ENCODE measurements at places on chromosomes 3 and 15.
A peak's percentile ranks its signal among the peaks of the same experiment; 100 is the strongest.

GRCh38 chr3:46700772-46701171 lies 420 bp upstream of the TMIE start:
- no peak for DNase-seq

GRCh38 chr15:57323299-57323805 lies 53.0 kb upstream of the CGNL1 start:
- DNase-seq, result no peak

DNA sequence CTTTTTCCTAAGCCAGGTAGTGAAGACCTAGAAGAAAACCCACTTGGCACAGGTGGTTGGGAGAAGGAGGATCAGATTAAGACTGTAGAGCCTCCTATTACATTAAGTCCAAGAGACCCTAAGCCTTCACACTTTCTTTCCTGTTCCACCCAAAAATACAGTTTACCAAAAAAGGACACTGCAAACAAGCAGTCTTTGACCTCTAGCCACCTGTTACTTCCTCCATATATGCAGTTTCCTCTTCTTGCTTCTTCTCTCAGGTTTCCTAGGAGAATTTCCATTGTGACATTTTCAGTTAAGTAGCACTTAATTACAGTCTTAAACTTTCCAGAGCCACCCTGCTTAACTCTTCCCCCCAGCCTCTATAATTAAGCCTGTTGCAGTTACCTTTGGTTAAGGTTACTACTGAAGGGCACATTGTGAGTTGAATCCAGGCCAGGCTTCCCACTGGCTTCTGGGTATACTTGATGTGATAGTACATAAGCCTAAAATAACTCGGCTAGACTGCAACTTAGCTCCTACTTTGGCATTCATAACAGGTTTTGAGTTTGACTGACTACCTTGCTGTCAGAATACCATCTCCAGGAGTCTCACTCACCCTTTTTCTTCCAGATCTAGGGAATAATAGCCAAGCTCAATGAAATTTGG lies 114.2 kb upstream of the UMPS start:
- no peak for DNase-seq

GRCh38 chr3:59788133-59788532 lies 738.3 kb upstream of the CFAP20DC start:
- no peak for DNase-seq

- no peak for DNase-seq
These were observed 60.3 kb downstream of the B3GNT5 start for GRCh38 chr3:183313351-183313750.

GRCh38 chr15:65217526-65218482 lies 6.5 kb upstream of the CILP start:
- no peak for DNase-seq

DNA sequence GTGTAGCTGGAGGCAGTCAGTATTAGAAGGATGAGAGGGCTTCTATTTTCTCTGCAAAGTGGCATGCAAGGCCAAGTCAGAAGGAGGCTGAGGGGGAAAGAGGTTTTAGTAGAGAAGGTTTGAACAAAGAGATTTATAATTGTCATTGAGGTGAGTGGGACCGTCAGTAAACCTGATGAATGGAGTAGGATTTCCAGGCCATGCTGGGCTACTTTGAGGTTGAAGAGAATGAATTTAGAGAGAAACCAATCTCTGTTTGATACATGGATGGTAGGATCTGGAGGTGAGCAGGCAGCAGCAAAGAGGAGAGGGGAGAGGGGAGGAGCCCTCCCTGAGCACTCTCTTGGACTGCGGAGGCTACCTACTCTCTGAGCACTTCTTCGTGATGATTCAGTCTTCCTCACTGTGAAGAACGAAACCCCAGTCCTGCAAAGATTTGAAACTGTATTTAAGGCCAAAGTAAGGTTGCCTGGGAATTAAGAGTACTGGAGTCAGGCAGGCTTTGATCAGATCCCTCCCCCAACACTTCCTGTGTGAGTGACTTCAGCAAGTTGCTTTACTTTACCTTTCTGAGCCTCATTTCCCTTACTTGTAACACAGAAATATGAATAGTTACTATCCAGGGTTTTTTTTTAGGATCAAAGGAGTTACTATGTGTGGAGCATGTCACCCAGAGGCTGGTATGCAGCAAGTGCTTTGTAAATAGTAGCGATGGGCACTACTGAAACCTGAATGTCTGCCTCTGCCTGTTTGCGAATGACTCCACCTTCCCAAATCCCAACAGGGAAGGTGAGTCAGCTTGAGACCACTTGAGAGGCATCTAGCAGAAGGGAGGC lies 75.8 kb downstream of the RPL39L start:
- DNase-seq, result no peak

DNA sequence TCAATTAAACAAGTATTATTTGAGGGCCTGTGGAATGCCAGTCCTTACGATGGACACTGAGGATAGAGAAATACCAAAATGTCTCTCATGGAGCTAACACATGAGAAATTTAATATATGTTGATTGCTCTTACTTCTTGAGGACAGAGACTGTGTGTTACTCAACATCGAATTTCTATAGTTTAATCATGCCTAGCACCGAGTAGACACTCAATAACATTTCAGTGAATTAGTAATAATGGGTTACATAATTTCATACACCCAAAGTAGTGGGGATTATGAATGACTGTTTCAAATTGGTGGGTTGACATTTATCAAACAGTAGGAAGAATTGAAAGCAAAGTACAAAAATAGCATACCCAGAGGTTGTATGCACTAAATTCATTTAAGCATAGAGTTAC lies 11.2 kb downstream of the FMN1 start:
- no peak for DNase-seq

GRCh38 chr3:32510075-32510724 lies 7.5 kb upstream of the CMTM6 start:
- peak; percentile 18 for DNase-seq

DNA sequence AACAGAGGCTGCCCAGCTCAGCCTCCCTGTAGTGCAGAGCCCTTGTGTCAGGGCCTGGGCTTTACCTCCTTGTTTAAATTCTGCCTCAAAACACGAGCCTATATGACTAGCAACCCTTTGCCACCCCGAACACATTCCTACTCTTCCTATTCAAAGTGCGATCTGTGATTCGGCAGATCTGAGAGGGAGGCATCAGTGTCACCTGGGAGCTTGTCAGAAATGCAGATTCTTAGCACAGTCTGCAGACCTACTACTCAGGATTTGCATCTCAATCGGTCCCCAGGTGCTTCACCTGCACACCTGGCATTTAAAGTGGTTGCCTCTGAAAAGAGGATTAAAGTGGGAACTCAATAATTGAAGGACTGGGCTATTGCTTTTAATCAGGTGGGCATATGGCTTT lies 273.2 kb upstream of the TOPAZ1 start:
- DNase-seq, result no peak

GRCh38 chr3:5197470-5198312 lies 10.2 kb downstream of the EDEM1 start:
- no peak for DNase-seq

GRCh38 chr3:183306798-183307671 lies 54.0 kb downstream of the B3GNT5 start:
- no peak for DNase-seq

DNA sequence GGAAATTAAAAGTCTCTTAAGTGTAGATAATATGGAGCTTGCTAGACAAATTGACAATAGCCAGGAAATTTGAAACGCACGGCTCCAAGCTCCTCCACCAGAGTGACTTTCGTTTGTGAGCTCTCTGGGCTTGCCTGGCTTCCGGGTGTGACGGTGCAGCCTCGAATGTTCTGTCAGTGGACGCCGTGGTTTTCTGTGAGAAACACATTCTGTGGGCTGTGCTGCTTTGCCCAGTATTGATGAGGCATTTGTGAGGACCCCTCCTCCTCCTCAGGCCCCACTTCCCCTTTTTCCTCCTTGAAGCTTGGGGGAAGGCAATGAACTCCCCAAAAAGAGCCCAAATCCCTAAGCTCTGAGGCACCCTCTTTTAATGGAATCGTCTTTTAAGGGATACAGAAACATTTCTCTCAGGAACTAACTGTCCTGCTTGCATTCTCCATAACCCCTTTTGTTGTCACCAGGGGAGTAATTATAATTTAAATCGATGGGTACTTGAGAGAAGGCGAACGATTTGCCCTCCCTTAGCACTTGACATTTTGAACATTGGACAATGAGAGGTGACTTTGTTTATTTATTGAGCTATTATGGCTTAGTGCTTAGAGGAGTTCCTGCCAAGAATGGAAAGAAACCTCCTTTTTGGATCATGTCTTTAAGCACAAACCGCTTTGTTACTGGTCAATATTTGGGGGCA lies 40.8 kb downstream of the POLR2M start:
- DNase-seq, result no peak

- no peak for DNase-seq
These were observed 73.8 kb upstream of the ATP13A5 start for GRCh38 chr3:193452338-193452737.

- no peak for DNase-seq
These were observed 80.1 kb downstream of the SETD2 start for GRCh38 chr3:47083786-47084185.

- DNase-seq, result no peak
These were observed 641.4 kb upstream of the CBLB start for GRCh38 chr3:106510206-106510605.

DNA sequence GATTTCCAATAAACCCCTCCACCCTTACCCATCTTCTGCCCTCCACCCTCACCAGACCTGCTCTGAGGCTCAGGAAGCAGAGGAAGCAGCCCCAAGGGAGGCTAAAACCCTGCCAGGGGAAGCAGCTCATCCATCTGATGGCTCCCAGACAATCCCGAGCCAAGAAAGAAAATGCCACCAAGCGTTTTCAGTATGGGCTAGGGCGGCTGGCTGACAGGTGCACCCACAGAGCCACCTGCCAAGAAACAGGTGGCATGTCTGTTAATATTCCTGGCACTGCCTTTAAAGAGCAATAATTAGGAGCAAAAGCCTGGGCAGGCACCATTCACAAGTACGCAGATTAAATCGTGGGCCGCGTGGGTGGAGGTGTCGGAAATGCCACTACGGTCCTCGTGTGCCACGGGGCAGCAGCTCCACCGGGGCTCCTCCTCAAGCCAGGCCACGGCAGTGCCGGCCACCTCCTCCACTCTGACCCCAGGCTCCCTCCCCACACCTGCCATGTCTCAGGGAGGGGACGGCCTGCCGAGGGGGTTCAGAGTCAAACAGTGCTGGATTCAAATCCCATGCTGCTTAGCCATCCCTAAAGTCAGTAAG lies 23.9 kb upstream of the GRIP2 start:
- DNase-seq, result no peak

DNA sequence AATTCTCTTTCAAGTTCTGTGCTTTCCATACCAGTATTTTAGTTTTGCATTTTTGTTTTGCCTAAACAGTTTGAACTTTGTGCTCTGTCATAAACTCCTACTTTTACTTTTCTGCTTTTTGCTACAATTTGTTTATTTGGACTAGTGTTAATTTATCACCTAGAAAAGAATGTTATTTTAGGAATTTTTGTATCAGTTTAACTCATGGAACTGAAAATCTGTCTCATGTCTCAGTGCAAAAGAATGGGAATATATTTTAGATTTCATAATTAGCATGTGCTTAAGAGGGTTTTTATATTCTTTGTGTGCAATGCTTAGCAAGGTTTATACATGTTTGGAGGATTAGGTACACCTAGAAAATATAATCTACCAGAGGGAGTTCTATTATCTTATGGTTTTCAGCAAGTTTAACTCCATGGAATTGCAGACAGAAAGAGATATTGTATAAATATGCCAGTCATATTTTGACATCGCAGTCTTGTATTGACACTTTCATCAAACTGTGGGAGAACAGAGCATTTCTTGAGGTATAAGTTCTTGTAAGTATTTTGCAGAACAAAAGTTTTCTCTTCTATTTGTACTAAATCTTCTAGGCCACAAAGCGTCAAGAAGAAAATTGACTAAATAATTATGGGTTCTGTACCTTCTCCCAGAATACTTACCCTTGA lies 409.9 kb downstream of the RBMS3 start:
- no peak for DNase-seq

GRCh38 chr3:129018751-129019150 lies 17.6 kb downstream of the EFCC1 start:
- DNase-seq, result no peak

- DNase-seq, result no peak
These were observed 7.5 kb downstream of the SOX2 start for GRCh38 chr3:181718987-181719911.

- no peak for DNase-seq
These were observed 72.1 kb downstream of the WDR76 start for GRCh38 chr15:43898891-43899290.

- no peak for DNase-seq
These were observed 17.3 kb downstream of the MTMR10 start for GRCh38 chr15:30974112-30974511.

DNA sequence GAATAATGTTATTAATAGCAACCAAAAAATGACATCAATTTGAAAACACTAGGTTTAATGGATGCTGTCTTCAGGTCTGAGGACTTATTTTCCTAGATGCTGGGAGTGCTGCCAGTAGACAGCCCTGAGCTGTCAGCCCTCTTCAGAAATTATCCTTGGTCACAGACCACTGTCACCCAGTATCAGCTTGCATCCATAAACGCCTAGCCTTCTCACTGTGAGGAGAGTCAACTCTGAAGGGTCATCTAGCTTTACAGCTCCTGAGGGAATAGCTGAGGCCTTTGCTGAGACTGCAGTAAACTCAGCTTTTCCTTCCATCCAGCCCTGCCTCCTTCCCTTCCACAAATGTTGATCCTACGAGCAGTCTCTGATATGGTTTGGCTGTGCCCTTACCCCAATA lies 19.4 kb upstream of the MNS1 start:
- no peak for DNase-seq

DNA sequence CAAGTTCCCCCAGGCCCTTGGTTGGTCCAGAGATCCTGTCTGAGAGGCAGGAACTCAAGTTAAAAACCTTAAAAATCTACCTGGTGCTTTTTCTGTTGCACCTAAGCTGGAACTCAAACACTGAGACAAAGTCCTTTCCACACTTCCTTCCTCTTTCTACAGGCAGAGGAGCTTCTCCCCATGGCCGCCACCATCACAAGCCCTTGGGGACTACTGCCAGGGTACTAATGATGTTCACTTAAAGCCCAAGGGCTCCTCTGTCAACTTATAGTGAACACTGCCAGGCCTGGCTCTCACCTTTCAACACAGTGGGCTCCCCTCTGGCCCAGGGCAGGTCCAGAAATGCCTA lies 26.0 kb downstream of the TM4SF18 start:
- no peak for DNase-seq

DNA sequence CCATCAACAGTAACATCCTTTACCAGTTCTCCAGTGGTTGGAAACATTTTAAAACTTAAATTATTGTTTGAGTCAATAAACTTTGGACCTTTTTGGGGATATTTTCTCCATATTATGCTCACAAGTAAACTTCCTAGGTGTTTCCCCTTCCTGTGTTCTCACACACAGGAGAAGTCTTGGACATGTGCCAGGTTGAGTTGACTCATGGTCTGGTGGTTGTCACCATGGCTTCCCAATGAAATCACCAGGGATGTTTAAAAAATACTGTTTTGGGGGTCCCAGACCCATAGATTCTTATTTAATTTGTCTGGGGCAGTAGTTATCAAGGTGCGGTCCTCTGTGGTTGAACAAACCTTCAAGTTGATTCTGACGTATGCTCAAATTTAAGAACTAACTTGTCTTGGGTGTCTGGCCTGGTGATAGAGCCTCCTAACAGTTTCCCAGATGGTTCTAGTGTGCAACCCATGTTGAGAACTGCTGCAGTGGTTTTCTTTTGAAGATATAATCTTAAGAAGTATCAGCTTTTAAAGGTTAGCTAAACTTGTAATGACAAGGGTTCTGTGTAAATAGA lies 291.8 kb downstream of the EDEM1 start:
- DNase-seq, result no peak

- DNase-seq, result no peak
These were observed 108.9 kb upstream of the BNIP2 start for GRCh38 chr15:59797756-59798604.
